Aorta (tissue), 5 donors: ENCODE measurements at places on chromosomes 3 and 15. TPM values are rescaled to one million over a fixed set of nuclear protein-coding genes. Genes with fewer than 3 reads are reported as not detected.
A peak's percentile ranks its signal among the peaks of the same experiment; 100 is the strongest.

TMEM45A gene
- total RNA-seq: 47.5 TPM

GRCh38 chr3:69142090-69142489, 19.7 kb upstream of the LMOD3 start:
- DNase-seq: no peak

HYKK gene
- 8.0 TPM for total RNA-seq

DCBLD2 gene
- 27.5 TPM for total RNA-seq

DNA sequence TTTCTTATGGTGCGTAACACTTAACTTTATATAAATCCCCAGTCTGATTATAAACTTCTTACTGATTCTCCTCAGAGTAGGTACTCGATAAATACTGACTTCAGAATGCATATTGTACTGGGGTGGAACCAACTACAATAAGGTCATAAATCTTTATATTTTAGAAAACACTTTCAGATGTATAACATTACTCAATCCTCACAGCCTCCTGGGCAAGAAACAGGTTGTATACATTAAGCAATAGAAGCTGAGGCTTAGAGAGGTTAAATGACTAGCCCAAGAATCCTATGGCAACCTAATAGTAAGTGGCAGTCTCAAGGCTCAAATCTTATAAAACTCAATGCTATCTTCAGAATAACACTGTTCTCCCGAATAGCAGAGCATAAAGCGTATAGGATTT, 9.1 kb downstream of the VPS13C start:
- DNase-seq: no peak

GRCh38 chr3:154214306-154214705, 93.1 kb downstream of the ARHGEF26 start:
- DNase-seq: no peak

- DNase-seq: no peak
Observed at GRCh38 chr3:159260049-159260662, 458.3 kb downstream of the MFSD1 start.

GRCh38 chr3:117955196-117955595, 1079.5 kb downstream of the IGSF11 start:
- DNase-seq: no peak

ADCY5 gene
- total RNA-seq: 65.5 TPM

THRB gene
- total RNA-seq: 77.9 TPM

GRCh38 chr3:114011059-114011797, 45.1 kb downstream of the CCDC191 start:
- no peak for DNase-seq

- DNase-seq: peak; percentile 17
Observed at GRCh38 chr15:31268911-31269784, 57.5 kb upstream of the KLF13 start.

DNA sequence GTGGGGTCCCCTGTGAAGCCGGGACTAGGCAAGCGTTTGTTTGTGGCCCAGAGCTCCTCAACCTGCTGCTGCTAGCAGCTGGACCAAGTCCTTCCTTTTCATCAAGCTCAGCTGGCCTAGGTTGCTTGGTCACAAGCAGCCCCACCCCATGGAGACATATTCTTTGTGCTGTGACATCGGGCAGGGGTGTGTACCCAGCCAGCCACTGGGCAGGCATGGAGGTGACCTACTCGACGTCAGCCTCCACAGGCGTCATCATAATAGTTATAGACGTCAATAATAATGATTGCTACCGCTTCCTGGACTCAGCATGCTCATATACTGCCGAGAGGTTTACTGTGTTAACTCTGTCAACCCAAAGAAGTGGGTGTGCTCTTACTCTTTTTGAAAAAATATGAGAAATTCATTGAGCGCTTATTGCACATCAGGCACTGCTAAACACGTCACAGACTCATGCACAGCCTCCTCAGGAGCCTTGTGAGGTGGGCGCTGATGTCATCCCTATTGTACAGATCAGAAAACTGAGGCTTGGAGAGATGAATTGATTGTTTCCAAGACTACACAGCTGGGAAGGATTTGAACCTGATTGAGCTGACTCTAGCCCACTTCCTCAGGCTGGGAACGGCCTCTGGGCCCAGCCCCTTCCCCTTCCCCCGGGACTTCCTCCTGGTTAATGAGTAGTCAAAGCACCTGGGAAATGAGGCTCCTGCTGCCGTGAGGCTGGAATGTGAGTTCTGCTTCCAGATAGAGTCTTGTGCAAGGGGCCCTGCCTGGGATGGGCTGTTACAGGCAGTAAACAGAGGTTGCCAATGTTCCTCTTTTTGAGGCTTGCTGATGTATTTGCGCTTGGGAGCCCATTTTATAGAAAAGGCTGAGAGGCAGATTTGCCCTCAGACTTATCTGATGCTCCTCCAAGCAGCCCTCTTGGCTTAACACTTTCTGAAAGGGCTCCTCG, 16.2 kb downstream of the SLC6A6 start:
- DNase-seq: peak; percentile 79

PRR20G gene
- total RNA-seq: not detected

GABRA5 gene
- not detected for total RNA-seq
